Stimulated activated CD4-positive, alpha-beta T cell treated with anti-CD3 and anti-CD28 coated beads, Interleukin-1b, Interleukin-23, amount 100 ng/mL, for 1 hour (primary cell): ENCODE measurements at places on chromosomes 5 and 9.

DNA sequence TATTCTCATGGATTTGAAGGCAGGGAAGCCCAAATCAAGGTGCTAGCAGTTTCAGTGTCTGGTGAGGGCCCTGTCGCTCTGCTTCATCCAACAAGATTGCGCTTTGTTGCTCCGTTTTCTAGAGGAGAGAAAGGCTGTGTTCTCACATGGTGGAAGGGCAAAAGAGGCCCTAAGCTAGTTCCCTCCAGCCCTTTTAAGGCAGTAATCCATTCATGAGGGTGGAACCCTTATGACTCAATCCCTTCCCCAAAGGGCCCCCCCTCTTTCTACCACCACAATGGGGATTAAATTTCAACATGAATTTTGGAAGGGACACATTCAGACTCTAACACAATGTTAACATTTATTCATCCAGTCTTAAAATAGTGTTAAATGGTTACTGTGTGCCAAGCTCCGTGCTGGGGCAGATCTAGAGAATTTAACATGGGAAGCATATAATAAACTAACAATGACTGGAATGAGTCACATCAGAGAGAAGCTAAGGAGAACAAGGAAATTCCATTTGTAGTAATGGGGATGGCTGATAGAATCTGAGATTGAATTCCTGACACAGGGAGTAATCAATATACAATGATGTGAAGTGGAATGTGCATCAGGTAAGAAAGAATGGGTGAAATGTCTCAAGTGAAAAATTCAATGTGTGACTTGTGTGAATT, 382.8 kb upstream of the ZNF608 start:
- DNase-seq: no peak

DNA sequence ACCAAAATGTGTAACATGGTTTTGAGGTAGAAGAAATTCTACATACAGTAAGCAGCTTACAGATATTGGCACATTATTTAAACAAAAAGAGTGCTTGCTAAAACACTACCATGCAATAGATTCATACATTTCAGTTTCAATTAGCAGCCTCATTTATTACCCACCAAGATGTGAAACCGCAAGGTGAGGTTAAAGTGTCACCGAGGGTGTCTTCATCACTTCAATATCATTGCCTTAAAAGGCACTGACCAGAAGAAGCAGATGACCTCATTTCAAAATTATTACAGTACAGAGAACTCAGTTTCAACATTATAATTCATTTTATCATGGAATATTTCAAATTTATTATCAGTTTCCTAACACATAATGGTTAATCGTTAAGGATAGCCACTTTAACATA, 302.2 kb downstream of the ISL1 start:
- DNase-seq: no peak

DNA sequence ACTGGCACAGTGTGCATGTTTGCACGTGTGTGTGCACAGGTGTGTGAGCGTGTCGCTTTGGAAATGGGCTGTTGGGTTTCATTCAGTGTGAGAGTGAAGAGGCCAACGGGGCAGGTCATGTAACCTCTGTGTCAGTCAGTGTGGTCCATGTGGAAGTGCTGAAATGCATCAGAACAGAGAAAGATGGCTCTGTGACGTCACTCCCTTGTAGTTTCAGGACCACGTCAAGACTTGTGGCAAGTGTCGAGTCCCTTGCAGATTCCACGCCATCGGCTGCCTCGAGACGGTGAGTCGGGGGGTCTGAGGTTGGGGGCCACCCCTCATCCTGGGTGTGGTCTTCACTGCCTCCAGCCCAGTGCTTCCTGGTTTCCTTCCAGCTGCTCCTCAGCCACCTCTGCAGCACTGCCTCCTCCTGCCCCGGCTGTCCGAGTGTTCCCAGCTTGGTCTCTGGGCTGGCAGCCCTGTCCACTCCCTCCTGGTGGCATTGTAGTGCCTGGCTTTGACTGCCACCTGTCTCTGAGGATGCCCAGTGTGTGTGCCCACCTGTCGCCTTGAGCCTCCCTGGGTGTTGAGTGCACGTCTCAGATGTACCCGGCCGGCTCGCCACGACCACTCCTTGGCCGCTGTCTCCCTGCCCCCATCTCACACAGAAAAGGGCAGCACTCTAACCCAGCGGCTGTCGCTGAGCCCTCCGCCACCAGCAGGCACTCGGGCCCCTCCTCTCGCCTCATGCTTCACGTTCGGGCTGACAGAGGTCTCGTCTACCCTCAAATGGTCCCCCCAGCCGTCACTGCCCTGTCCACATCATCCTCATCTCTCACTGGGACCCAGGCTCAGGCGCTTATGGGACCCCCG, 28.0 kb downstream of the FBXW5 start:
- no peak for DNase-seq

DNA sequence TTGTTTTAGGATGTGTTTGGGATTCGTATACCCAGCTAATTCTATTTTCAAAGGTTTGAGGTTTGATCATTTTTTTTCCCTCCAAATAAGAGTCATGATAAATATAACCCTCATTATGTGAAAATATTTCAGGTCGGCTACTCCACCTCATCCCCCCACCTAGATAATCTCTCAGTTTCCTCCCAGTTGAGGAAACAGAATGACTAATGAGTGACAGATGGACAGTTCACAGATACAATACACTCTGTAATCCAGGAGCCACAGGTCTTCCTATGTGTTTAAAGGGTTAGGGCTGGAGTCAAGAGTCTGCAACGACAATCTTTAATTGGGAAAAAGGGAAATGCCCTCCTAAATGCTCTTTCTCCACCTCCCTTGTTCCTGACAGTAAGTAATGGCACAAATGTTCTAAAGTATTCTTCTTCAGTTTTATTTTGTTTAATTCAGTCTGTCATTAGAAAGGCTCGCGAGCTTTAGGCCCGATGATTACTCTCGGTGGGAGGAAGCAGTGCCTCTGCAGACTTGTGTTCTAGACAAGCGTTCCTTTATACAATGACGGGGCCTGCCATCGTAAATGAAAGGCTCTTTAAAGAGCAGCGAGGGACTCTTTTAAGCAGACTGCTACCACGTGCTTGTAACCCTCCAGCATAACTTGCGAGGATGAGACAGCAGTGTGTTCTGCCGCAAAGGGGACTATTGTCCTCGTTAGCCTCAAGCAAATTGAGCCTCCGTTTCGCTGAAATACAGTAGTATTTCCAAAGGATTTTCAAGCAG, 69.0 kb downstream of the MEF2C start:
- DNase-seq: no peak

DNA sequence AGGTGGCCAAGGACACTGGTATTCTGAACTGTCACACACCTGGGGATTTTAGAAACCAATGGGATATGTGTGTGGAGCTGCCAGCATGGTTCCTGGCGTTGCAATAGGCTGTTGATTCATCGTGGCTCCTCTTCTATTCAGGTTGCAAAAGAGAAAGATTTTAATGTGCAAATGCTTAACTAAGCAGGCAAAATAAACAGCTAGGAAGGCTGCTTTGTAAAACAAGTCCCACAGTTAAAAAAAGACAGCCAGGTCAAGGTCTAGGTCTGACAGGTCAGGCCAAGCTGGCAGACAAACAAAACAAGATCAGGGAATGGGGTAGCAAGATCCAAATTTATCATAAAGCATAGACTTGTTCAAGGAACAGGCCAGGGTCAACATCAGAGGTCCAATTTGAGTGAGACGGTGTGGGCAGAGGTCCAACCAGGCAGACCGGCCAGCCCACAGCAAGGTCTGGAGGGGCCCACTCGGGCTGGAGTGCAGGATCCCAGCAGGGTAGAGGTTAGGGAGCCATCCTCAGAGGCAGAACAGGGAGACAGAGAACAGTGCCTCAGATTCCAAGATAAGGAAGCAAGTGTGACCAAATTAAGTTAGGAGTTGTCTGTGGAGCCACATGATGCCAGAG, 45.6 kb downstream of the SUB1 start:
- no peak for DNase-seq

DNA sequence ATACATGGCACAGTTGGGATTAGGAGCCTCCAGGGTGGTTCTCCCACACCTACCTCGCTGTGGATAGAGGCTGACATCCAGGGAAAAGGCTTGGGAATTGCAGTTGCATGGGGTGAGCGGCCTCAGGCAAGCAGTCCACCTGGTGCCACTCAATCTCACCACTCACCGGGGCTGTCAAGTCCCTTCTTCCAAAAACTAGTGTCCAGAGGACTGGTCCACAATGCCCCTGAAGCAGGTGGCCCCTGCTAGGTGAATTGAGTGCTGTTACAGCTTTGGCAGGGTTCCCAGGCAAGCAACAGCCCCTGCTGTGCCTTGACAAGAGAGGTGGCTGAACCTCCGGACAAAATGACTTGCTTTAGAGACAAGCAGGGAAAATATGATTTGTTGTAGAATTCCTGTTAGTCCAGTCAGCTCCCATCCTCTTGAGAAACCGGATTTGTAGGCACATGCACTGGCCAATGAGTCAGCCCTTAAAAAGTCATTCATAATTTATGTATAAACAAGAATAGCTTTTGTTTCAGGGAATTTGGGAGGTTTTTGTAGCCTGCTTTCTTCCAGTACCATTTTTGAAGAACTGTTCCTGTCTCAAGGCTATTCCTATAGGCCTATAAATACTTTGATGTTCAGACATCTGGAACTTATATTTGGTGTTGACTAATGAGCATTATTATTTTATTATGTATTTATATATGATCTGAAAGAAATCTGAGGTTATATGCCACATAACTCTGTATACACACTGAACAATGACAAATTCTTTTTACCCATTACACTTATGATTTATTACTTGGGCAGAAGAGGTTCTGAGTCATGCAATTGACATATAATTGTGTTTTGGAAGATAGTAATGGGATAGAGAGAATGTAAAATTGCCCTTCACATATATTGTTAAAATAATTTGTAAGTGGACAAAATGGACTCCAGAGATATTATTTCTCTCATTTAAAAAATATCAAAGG, 411.1 kb downstream of the ACTL7B start:
- no peak for DNase-seq

DNA sequence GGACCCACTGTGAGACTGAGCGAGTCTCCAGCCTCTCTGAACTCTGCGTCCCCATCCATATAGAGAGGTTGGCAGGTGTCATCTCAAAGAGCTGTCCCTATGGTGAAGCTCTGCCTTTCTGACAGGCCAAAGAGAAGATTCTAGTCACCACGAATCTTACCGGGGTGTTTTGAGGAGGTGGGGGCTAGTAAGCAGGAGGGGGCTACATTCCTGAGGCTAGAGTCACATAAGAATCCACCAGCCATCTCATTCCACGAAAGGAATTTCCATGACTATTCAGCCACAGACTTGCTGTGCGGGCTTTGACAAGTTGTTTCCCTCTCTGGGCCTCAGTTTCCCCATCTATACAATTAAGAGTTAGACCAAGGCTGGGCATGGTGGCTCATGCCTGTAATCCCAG, 16.3 kb downstream of the PDGFRB start:
- no peak for DNase-seq

- no peak for DNase-seq
Observed at GRCh38 chr9:9177081-9177480, 1377.5 kb upstream of the DMAC1 start.

DNA sequence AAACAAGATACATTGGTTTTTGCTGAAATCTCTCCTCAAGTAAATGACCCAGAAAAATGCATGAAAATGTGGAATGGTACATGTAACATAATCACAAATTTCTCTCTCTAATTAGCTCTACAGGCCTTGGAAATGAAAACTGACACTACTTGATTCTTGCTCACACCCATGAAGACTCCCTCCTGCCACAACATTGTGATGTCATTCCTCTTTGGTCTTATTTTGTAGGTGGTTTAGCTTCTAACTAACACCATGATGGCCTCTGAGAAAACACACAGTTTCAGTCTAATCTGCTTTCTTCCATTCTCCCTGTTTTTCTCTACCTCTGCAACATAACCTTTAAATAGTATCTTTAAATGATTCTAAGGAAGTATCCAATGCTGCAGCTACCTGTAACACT, 78.6 kb upstream of the FAM174A start:
- no peak for DNase-seq

DNA sequence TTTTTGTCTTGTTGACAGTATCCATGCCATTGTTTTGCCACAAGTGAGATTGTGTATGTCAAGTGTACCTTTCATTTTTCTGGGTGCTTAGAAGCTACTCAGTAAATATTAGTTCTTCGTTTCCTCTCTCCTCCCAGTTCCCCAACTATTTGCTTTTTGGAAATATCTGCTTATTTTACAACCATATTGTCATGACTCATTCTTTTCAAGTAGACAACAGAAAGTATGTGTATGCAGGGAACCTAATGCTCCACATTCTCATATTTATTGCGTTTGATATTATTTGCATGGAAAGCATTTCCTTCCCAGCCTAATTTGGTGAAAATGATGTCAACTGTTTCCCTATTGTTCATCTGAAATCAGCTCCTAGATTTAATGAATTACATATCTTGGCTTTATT, 483.7 kb upstream of the RIOK2 start:
- no peak for DNase-seq

DNA sequence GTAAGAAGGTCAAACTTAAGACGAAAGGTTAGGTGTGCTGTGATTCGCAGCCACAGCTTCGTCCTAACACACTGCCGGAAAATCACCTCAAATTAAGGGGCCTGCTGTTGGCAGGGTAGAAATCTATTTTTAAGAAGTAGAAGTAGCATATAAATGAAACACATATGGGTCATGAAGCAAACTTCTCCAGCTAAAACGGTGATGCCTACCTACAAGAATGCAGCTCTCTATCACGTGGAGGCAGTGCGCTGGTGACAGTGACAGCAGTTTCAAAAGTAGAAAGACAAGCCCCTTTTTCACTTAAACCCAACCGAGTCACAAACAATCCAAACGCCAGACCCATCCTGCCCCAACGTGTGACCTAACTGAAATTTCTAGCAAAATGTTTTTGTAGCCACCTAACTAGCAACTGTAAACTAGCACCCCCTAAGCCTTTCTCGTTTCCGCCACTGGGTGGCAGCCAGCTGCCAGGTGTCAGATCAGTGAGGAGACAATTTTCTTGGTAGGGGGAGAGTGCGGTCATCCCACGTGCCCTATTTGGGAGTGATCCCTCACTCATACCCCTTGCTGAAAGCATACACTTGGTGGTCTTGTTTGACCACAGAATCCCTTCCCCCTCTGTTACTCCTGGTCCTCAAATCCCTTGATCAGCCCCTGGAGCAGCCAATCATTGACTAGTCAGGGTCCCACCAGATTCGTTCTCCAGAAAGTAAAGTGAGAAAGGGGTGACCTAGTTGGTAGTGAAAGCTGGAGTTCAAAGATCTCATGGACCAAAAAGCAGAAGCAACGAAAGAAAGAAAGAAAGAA, 71.8 kb upstream of the MAMDC2 start:
- peak; percentile 21 for DNase-seq

- DNase-seq: no peak
Observed at GRCh38 chr9:89720696-89721175, 115.9 kb downstream of the GADD45G start.

- no peak for DNase-seq
Observed at GRCh38 chr5:177431317-177432142, 5.1 kb downstream of the GRK6 start.

- no peak for DNase-seq
Observed at GRCh38 chr5:168674893-168675482, 95.8 kb upstream of the PANK3 start.
